ENCODE measurements at places on chromosomes 12 and 14.
A peak's percentile ranks its signal among the peaks of the same experiment; 100 is the strongest.

GRCh38 chr12:117469883-117470483 is 108.6 kb upstream of the NOS1 start:
- no peak for DNase-seq

DNA sequence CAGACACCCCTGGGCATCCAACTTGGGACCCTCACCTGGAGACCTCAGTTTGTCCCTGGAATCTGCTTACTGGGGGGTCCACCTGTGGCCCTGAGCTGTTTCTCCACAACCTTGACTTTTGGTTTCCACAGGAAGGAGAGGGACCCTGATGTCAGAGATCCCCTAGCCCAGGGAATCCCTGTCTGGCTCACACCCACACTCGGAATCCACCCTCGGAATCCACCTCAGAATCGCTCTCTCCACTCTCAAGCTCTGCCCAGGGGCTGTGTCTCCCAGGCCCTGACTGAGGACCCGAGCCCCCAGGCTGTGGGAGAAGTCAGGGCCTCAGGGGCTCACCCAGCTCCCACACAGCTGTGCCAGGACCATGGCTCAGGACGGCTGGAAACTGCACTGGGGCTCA is 17.4 kb downstream of the LTBP2 start:
- no peak for DNase-seq

DNA sequence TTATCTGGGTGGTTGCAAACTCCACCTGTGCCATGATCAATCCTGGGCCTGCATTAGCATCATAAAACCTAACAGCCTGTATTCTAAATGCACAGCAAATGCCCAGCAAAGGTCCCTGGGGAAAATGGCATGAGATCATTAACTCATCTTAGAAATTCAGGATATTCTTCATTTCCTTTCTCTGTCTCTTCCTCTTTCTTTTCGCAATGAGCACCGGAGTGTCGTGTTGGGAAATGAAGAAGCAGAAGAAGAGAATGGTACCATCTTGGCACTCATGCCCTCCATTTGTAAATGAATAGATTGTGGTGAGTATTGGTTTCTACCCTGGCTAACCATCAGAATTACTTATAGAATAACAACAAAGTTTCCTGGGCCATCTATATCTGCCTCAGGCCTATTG is 193.6 kb downstream of the GALC start:
- no peak for DNase-seq

DNA sequence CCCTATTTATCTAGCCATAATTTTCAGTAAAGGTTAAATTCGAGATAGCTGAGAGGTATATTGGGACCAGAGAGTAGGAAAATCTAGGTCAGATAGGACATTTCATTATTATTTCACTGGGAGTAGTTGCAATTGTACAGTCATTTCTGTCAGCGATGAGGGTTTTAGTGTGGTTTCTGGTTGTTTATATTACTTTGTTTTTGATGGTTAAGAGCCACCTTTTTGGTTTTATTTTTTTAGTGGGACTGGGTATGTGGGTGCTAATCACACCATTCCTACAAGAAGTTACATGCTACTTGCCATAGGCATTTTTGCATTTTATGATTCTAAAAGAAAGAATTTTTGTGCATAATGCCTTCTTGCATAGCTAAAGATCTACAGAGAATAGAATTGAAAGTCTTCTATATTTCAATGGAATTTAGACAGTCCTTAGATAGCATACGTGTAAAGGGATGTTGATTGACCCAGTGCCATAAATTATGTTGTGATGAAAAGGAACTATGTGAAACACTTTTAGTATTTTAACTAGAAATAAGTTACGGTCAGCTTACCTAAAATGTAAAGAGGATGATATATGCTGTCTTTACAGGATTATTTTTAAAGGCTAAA is 85.2 kb downstream of the KTN1 start:
- no peak for DNase-seq

DNA sequence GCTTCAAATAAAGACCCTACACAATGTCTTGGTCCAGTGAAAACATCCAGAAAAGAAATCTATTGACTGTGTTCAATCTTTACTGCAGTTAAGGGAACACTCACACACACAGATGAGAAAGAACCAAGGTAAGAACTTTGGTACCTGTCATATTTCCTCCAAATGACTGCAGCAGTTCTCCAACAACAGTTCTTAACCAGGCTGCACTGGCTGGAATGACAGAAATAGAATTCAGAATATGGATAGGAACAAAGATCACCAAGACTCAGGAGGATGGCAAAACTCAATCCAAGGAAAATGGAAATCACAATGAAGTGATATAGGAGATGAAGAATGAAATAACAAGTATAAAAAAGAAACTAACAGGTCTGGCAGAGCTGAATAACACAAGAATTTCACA is 36.6 kb downstream of the ADAM20 start:
- no peak for DNase-seq

DNA sequence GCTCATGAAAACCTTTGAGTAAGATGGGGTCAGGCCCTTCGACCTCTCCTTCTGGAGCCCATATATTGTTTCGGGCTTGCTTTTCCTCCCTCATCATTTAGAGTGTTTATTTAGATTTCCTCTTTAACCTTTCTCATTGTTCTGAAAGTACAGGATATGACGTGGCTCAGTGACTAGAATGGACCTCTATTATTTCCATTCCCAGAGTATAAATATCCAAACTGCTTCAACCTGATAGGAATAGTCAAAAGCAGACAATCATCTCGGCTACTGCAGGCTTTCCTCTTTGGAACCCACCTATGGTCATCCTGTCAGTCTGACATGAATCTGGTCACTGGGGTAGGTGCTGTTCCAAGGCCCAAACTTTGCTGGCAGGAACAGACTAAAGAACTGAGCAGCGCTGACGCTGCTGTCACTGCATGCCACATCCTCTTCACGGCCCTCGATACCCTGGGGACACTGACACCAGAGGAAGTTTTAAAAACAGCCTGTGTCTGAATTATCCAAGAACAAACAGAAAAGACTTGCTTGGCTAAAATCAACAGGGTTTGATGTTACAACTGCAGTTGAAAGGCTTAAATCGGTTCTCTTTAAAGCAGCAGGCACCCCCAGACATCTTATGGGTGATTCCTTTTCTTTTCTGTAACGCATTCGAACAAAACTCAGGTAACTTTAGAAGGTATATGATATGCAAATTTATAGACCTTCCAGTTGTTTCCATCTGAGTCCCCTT is 5.0 kb upstream of the DDX47 start:
- DNase-seq, result peak; percentile 94

- no peak for DNase-seq
Measured at GRCh38 chr12:6872073-6873048, 742 bp downstream of the SPSB2 start.

- DNase-seq, result no peak
Measured at GRCh38 chr12:103102225-103102744, 144.8 kb downstream of the ASCL1 start.

DNA sequence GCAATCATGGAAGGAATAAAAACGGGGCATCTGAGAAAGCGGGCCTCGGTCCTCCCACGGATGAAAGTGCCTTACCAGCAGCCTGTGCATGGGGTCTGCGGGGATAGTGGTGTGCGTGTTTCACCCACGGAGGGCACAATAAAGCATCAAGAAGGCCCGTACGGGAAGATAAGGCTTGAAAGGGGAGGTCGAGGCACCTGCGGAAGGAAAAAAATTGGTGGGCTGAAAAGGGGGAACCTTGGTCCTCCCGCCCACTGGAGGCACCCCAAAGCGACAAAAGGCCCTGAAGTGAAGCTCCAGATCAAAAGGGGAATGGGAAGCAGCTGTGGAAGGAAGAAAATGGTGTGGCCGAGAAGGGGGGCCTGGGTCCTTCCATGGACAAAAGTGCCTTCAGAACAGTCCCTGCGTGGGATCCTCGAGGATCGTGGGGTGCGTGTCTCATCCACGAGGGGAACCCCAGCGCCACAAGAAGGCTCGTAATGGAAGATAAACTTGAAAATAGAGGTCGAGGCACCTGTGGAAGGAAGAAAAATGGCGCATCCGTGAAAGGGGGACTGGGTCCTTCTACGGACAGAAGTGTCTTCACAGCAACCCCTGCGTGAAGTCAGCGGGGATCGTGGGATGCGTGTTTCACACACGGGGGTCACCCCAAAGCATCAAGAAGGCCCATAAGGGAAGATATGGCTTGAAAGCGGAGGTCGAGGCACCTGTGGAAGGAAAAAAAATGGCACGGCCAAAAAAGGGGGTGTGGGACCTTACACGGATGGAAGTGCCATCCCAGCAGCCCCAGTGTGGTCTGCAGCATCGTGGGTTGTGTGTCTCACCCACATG is 276.9 kb downstream of the ALG10 start:
- DNase-seq, result no peak

GRCh38 chr14:93969082-93969828 is 7.1 kb downstream of the ASB2 start:
- no peak for DNase-seq

All from dermis microvascular lymphatic vessel endothelial cell (primary cell).